ENCODE measurements at places on chromosomes 5 and 9.

DNA sequence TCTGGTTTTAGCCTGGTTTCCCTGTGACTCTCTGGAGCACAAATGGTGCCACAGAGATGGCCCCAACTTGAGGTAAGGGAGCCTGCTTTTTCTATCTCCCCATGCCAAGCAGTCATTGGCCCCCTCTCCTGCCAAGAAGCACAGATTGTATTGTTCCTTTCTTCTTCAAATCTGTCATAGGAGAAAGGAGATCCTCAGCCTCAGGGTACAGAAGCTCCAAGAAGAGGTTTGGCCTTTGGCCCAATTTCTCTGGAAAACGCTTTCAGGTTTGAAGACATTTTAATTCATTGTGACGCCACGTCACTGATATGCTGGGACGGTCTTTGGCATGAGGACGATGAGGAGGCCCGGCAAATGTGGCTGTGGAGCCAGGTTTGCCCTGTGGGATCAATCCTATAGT, 29.2 kb upstream of the PANK3 start:
- DNase-seq = no peak

DNA sequence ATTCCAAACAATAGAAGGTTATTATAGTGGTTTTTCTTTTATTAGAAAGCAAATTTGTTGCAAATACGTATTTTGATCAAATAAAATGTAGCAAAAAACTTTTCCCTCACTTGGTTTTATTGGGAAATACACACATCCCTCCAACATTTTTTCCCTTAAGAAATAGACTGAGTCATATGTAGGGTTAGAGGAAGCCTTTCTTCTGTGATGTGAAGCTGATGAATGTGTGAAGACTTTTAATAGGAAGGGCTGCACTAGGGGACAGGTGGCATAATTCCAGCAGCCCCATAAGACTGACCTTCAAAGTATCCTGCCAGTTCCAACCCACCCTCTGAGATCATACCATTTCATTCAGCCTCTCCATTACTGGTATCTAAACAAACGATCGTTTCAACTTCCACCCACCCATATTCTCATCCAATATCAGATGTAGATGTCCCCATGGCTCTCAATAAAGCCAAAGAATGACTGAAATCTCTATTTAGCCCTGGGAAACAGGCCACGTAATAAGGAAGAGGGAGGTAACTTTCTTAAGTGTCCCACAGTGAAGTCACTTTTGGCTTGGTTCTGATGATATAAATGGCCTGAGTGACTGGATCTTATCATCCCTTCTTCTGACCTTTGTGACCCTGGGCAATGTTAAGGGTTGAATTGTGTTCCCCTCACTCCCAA, 64.7 kb upstream of the LPAR1 start:
- DNase-seq = no peak

DNA sequence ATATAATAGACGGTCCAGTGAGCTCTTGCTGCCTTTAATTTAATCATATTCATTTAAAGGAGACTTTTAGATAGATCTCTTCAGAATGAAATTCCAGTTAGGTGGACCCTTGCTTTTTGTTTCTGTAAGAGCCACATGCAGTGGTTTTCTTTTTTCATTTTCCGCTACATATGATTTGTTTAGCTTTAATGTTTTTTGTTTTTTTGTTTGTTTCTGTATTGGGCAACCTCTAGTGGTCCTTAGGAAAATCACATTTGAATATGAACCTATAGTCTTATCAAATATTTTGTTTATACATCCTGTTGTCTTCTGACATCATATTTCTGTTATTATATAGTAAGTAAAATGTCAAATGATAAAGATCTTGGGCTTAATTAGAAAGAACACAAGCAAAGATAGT, 150.8 kb downstream of the HACD4 start:
- no peak for DNase-seq

DNA sequence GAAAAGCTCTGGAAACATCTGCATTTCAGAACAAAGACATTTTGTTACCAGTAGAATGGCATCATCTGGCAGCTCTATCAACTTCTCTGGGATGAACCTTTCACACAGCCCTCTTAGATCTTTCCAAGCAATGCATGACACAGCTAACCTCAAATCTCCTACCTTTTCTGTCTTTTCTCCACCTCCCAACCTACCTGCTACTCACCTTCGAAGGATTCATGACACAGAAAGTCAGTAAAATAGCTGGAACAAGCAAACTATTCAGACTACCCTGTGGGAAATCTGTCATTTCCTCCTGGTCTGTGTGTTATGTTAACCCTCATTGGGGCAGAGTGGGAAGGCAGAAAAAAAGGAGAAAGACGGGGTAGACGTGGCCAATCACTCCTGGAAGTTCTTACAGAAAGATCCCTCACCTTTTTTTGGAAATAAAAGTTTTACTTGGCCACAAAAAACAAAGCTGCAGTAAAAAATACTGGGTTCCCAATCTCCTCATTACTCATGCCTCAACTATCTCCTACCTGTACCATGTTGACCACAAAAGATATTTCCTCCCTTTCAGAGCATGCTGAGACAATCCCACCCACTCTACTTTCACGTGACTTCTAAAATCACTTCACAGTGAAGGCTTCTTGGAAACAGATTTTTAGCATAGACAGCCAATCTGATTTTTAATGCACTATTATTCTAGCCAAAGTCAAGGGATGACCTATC, 362.1 kb upstream of the RFX3 start:
- DNase-seq = no peak

DNA sequence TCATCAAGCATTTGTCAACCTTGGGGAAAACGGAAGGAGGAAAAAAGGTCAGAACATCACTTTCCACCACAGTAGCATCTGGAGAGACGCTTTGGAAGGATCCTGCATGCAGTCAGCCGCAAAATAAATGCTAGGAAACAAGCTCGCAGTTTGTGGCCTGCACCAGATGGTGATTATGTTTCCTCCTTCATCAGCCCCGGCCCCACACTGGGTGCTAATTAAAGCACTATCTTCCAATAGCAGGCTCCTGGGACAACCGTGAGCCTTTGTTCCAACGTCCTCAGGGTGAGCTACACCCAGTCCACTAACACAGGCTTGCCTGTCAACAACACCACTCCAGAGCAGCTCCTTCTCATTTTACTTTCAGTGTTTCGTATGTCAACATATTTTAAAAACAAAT, 64.0 kb downstream of the RNF130 start:
- no peak for DNase-seq

GRCh38 chr5:113213551-113214425, 221.0 kb downstream of the TSSK1B start:
- DNase-seq = no peak

DNA sequence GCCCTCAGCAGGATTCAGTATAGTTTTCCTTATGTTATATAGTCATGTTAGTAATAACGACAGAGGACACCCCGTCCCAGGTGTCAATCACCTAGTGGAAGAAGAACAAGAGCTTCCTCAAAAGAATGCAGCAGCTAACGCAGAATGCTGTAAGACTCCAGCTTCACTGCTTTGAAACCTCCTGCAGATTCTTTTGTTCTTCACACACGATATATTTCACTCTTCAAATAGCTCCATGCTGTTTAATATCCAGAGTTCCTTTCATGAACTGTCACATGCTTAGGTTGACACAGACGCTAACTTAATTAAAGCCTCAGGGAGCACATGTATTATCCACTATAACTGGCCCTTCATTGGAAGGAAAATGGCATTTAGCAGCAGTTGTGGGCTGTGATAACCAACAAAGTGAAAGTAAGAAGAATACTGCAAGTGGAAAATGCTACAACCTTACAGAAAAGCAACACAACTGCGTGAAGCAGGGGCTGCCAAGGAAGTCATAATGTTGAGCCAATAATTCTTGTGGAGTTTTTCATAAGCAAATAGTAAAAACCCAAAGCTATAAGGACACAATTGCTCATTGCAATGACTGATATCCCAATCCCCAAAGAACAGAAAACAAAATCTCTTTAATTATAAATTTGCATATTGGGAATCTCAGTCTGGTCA, 387.5 kb downstream of the PLK2 start:
- DNase-seq = no peak

All from GM04504 (cell line).